ENCODE measurements at places on chromosomes 11 and 22.

- no peak for DNase-seq
These were observed 6.8 kb upstream of the ZBED5 start for GRCh38 chr11:10864688-10865087.

GRCh38 chr22:45475063-45475747 lies 27.5 kb upstream of the FBLN1 start:
- DNase-seq = no peak

- DNase-seq = no peak
These were observed 43.6 kb downstream of the IGF2 start for GRCh38 chr11:2095542-2095941.

DNA sequence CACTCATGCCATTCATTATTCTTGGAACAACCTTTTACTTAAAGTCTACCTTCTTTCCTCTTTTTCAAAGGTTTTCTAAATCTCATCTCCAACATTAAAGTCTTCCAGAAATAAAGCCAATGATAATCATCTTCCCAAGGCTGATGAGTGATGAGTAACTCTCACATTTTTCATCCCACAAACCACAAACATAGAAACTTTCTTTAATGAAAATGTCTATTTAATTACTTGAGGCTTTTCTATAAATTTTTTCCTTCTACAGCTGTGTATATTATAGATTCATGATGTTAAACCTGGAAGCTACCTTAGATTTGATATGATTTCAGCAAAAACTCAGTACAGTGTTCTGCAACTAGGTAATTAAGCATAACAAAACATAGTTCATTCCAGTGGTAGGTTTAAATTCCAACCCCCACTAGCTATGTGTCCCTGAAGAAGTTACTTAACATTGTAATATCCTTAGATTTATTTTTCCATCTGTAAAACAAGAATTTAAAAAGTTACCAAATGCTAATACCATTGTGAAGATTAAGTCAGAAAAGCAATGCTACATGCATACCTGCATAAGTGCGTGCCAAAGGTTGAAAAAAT lies 845.4 kb downstream of the KCNA4 start:
- DNase-seq = no peak

DNA sequence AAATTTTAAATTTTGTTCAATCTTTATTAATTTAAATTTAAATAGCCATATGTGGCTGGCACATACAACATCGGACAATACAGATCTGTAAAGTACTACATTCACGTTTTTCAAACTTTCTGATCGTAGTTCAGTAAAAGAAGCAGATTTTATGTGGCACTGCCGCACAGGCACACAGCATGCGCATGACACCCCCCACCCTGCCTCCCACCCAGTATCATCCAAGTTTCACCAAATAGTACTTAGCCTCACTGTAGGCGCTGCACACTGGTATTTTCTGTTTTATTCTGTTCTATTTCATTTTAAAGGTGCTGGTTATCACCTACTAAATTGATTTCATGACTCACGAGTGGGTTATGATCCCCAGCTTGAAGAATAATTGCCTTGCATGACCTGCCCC lies 159.9 kb downstream of the HIPK3 start:
- no peak for DNase-seq

DNA sequence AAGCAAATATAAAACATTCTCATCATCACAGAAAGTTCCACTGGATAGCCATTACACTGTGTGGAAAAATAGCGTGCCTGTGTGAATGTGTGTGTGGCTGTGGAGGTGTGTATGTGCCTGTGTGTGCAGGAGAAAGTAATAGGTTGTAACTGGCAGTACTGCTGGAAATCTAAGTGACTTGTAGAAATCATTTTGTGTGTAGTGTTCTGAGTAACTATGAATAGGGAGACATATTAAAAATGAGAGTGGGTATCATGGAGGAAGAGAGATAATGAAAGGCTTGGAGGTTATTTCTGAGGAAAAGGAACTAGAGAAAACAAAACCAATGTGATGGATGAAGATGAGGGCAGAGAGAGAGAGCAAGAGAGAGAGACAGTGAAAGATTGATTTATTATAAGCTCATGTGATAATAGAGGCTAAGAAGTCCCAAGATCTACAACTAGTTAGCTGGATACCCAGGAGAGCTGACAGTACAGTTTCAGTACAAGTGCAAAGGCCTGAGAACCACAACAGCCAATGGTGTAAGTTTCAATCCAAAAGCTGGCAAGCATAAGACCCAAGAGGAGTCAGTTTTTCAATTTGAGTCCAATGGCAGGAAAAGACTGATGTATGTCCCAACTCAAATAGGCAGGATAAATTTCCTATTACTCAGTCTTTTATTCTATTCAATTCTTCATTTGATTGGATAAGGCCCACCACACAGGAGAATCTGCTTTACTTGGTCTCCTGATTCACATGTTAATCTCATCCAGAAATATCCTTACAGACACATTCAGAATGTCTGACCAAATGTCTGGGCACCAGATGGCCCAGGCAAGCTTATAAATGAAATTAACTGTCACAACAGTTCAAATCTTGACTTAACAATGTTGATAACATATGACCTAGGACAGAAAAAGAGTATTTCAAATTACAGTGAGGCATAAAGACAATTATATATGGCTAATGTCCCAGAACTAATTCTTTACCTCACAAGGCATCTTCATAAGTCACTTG lies 14.9 kb downstream of the KBTBD3 start:
- no peak for DNase-seq

DNA sequence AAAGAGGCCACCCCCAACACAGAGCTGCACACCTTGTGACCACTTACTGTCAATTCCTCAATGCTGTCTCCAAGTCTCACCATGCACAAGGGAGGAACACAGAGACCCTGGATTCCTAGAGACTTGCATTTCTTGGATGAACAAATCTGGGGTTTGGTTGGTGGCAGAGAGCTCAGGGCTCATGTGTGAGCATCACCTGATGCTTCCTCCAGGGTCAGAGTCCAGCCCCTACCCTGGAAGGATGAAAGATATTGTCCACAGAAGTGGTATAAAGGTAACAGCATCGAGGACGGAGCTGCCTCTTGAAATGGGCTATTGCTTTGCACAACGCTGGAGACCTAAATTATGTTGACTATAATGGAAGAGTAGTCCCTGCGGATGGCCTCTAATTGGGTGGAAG lies 36.0 kb downstream of the GGTLC2 start:
- no peak for DNase-seq

DNA sequence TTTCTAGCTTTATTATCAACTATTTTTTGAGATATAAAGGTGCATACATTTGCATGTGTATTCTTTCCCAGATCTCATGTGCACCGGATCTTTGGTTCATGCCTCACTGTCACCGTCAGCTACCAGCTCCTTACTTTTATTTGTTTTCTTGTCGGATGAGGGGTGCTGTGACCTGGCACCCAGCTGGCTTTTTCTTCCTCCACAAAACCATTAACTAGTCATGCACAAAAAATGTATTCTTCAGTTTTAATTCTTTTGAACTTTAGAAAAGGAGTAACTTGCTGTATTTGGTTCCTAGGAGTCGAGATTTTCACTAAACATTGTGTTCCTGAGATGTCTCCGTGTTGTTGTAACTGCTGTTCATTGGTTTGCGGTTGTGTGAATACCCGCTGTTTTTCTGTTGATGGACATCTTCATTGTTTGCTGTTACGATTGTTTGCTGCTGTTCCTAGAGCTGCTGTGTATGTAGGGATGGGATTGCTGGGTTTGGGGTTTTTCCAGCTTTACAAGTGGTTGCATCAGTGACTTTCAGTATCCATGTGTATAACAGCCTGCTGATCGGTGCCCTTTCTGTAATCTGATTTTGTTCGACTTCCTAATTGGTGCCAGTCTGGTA lies 39.4 kb downstream of the MOV10L1 start:
- peak; percentile 39 for DNase-seq

DNA sequence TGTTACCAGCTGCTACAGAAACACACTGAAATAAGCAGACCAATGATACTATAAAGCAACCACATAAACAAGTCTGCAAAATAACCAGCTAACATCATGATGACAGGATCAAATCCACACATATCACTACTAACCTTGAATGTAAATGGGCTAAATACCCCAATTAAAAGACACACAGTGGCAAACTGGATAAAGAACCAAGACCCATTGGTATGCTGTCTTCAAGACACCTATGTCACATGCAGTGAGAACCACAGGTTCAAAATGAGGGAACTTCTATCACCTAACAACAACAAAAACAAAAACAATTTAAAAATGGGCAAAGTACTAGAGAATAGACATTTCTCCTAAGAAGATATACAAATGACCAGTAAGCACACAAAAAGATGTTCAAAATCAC lies 89.9 kb downstream of the ARHGAP32 start:
- no peak for DNase-seq

- no peak for DNase-seq
These were observed 101.4 kb downstream of the PICALM start for GRCh38 chr11:85967457-85967856.

GRCh38 chr11:76802151-76802550 lies 19.0 kb downstream of the TSKU start:
- no peak for DNase-seq

GRCh38 chr11:10742460-10743208 lies 8.4 kb upstream of the CTR9 start:
- no peak for DNase-seq

- DNase-seq = no peak
These were observed at the start of gene MRPL23 for GRCh38 chr11:1946812-1947484. MRPL23 (plus strand) TSS chr11:1947332; CDS start chr11:1947363, 31 bp downstream.

- no peak for DNase-seq
These were observed 96.4 kb upstream of the SESN3 start for GRCh38 chr11:95327273-95327948.

GRCh38 chr11:86232556-86232955 lies 12.0 kb upstream of the EED start:
- DNase-seq = no peak

- no peak for DNase-seq
These were observed 56.6 kb downstream of the JAM3 start for GRCh38 chr11:134125507-134125906.

GRCh38 chr11:8962841-8963240 lies 1.4 kb downstream of the TMEM9B start:
- no peak for DNase-seq

DNA sequence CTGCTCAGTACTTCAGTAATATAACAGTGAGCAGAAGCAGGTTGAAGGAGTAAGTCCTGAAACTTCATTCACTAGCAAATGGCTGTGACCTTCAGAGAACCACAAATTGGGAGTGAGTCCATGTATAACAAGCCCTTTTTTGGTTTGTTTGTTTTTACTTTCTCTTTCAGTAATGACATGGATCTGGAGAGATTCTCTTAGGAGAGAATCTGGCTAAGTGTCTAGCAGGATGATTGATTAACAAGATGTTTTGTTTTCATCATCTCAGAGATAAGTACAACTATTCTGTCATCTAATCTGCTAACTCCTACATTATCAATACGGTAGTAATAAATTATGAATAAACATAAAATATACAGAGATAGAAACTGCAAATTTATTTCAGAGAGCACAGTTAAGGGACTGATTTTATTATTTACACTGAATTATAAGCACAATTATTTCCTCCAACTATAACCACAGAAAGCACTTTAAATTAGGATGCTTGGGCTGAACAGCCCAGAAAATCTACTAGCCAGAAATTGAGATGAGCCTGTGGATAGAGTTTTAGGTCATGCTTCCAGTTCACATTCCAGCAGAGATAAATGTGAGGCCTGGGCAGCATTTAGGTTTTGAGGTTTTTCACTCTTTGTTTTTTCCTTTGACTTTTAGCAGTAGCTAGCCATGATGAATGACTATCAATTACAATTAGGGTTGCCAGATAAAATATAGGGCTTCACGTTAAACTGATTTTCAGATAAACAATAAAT lies 429.3 kb upstream of the FAT3 start:
- DNase-seq = no peak

GRCh38 chr11:33984682-33985389 lies 66.7 kb upstream of the CAPRIN1 start:
- DNase-seq = no peak

- DNase-seq = no peak
These were observed 26.7 kb downstream of the QSER1 start for GRCh38 chr11:32919338-32919737.

DNA sequence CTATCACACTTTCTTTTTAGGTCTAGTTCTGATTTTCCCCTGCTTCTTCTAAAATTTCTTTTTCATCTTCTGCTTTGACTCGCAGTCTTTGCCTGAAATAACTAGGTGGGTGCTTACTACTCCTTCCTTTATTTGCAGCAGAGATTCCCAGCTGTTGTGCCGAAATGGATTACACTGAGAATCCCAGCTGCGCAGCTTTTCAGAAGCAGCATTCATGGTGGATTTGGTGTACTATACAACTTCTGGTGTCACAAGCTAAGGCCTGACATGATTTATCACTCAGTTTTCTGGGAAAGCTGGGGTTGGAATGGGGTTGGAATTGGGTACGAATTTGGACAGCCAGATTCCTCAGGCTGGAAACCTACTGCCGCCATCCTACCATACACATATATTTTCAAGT lies 6.0 kb upstream of the XKR3 start:
- DNase-seq = no peak

DNA sequence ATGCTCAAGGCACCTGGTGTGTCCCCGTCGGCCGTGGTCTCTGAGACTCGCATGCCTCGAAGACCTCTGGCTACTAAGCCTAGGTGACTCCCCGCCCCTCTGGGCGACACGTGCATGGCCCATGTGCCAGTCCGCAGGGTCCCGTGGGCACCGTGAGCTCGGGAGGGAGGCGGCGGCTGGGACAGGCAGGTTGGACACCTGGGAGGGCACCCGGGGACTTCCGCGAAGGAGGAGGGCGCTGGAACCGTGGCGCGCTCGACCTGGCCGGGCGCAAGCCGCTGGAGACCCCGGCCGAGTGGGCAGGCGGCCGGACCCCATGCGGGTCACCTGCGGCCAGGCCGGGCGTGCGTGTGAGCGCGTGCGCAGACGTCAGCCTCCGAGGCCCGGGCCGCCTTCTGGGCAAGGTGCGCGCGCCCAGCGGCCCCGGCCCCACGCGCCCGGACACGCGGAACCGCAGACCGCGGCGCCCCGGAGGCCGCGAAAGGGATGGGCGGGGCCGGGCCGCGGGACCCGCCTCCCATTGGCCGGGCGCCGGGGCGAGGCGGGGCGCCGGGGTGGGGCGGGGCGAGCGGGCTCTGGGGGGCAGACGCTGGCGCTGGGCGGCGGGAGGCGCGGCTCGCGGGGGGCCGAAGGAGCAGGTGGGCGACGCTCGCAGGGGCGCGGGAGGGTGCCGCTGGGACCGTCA lies 579 bp upstream of the RASD2 start:
- DNase-seq = no peak

DNA sequence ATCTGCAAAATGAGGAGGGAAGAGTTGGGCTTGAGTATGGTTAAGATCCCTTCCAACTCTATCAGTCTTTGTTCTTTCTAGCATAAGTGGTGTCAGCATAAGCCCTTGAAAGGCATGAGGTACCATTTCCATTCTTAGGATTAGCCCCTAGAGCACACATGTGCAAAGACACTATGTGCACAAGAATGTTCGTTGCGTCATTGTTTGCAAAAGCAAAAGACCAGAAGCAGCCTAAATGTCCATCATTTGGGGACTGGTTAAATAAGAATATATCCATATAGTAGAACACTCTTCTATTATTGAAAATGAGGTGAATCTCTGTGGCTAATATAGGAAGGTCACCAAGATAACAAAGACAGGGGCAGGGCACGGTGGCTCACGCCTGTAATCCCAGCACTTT lies 10.0 kb upstream of the KCTD14 start:
- DNase-seq = no peak
